ENCODE measurements at places on chromosomes 5 and 9. TPM values are rescaled to one million over a fixed set of nuclear protein-coding genes. Genes with fewer than 3 reads are reported as not detected.

DNA sequence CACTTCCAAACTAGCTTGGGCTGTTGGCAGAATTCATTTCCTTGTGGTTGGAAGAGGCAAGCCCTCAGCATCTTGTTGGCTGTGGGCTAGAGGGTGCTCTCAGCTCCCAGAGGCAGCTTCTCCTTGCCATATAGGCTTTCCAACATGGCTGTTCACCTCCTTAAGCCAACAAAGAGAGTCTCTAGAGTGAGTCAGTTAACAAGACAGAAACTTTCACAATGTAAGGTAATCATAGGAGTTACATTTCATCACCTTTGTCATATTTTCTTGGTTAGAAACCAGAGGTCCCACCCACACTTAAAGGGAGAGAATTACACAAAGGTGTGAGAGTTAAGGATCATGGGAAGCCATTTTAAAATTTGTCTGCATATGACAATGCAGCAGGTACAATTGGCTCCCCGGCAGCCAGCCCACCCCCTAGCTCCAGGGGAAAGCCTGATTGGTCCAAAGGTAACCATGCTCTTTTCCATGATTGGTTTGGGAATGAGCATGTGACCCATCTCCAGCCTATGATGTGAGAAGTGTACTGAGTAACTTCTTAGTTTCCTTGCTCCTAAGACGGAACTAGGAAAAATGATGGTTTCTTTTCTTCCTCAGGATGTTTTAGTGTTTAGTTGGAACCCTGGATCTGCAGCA lies 109.8 kb upstream of the MSX2 start:
- no peak for DNase-seq

Gene OGN
- total RNA-seq = not detected

GRCh38 chr5:3199962-3200755 lies 395.5 kb upstream of the IRX1 start:
- DNase-seq = no peak

Gene SLC6A3
- total RNA-seq = not detected

DNA sequence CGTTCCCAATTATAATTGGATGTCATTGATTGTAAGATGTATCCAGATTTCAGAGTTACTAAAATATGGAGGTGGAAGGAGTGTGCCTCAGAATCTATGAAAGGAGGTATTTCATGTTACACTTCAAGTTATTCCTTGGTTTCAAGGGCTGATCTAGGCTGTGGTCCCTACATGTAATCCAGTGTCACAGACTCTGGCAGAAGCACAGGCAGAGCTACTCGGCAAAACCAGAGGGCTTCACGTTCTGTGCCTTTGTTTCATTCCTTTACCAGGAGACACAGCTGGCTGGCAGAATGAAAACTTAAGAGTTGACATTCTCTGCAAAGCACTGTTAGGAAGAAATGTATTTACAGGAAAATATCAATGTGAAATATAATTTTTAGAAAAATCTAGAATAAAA lies 99.6 kb downstream of the ANKH start:
- no peak for DNase-seq

- no peak for DNase-seq
These were observed 68.6 kb downstream of the ERMP1 start for GRCh38 chr9:5764130-5764868.

DNA sequence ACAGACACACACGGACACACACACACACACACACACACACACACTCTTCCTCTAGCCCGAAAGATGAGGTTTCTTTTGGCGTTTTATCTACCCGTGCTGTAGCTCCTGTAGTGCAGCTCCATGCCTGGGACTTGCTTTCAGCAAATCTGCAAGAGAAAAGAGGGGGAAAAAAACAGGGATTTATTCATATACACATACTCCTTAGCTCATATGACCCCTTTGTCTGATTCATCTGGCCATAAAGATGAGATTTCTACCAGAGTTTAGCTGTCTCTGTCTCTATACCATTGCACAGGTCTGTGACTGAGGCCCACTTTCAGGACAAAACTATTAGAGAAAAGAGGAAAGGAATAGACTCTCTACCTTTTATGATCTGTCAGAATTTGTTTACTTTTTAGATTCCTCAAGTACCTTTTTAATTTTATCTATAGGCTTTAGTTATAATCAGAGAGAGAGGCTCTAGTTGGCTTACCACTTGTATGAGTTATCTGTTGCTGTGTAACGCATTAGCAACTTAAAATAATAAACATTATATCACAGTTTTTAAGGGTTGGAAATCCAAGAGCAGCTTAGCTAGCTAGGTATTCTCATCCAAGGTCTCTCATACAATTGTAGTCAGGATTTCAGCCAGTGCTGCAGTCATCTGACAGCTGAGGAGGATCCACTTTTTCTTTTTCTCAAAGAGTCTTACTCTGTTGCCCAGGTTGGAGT lies 14.7 kb downstream of the SNX2 start:
- DNase-seq = no peak

GRCh38 chr9:26142631-26143030 lies 464.4 kb upstream of the TUSC1 start:
- no peak for DNase-seq

DNA sequence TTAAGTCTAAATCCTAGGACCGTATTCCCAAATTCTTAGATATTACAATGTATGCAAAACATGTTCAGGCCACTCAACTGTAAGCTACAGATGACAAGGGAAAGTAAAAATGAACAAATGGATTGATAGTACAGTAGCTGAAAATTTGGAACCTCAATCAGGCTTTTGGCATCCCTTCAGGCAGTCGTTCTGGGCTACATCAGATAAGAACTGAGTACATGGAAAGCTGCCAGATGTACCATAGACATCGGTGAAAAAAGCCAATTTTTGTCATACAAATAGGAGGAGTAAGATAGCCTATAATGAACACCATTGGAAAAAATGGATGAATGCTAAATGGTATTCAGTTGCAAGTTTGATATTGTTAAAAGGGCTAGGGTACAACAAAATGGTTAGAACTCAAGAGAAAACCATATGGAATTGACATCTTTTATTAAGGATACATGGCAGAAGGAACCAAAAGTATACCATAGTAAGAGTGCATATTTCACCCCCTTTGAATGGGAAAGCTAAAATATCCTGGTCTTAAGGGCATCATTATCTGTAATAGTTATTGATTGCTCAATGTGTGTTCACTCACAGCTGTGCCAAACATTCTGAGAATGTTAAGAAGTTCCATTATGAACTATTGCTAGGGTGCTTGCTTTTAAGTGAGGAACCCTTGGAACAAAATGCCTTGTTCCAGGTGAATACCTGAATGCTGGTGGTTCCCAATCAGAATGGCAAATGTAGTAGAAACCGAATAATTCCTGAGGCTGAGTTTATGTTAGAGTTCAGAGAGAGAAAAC lies 86.4 kb downstream of the NR3C1 start:
- DNase-seq = no peak

DNA sequence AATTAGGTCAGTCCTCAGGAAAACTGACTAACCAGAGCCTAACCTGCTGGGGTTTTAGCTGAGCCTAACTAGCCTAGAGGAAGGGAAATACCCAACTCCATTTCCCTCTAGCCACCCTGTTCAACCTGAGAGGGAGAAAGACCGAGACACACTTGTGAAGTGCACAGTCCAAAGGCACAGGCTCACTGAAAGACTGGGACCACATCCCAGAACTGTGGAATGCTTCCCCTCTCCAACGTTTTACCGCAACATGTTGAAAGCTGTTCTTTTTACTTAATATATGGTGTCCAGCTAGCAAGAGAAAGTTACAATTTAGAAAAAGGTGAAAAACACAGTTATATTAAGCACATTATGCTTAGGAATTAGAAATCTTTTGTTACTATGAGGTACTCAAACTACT lies 76.8 kb upstream of the SIMC1 start:
- DNase-seq = no peak

DNA sequence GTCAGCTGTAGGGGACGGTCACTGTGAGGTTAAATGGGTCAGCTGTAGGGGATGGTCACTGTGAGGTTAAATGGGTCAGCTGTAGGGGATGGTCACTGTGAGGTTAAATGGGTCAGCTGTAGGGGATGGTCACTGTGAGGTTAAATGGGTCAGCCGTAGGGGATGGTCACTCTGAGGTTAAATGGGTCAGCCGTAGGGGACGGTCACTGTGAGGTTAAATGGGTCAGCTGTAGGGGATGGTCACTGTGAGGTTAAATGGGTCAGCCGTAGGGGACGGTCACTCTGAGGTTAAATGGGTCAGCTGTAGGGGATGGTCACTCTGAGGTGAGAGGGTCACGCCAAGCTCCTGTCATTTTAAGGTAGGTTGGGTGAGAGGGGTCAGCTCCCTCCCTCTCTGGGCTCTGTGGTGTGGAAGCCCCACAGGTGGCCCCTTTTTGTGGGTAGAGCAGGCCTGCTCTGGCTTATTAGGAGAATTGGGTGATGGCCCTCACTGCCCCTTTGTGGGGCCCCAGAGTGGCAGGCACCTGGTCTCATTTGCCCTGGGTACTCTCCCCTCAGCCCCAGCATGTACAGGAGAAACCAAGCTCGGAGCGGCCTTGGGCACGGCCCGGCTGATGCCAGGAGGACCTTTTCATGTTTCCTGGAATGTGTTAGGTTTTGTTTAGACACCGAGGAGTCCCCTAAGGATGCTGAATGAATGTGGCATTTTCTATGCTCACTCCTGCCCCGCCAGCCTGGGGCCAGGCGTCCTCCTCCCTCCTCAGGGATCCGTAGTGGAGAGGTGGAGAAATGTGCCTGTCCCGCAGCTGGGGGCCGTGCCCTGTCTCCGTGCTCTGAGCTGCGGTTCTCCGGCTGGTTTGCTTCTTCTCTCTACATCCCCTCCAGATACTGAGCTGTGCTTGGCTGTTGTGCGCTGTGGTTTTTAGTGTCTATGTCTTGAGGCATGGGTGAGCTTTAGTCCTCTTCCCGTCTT lies 31.4 kb downstream of the AHRR start:
- DNase-seq = no peak

DNA sequence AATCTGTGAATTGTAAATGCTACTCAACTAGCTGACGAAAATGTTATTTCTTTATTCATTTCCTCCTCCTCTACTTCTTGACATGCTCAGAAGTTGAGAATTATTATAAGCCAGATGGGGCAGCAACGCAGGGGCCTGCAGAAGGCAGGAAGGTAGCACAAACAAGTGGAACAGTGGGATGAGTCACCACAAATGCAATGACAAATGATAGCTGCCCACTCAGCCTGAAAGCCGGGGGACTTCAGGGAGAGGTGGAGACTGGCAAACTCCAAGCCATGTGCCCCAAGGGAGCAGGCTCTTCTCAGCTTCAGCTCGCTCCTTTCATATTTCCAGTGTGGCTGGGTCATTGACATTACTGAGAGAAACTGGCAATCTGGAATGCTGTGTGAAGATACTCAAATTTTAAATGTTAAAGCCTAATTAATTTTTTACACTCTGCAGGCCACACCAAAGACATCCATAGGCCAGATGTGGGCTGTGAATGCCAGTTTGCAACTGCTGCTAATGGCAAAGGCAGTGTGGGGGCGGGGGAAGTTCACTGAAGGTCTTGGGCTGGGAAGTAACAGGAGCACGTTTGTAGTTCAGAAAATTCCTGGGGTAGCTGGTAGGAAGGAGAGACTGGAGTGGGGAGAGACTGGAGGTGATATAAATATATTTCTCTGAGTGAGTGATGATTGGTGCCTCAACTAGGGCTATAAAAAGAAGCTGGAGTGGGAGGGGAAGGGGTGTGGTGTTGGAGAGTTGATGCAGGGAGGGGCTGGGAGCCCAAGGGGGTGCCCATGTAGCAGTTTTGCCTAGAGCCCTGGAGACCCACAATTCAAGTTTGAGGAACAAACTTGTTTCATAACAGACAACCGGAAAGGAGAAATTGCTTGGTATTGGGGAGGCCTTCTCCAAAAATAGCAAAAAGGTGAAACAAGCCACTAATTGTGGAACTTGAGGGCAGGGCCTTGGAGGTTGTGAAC lies 20.8 kb upstream of the ADRB2 start:
- DNase-seq = peak; percentile 43

DNA sequence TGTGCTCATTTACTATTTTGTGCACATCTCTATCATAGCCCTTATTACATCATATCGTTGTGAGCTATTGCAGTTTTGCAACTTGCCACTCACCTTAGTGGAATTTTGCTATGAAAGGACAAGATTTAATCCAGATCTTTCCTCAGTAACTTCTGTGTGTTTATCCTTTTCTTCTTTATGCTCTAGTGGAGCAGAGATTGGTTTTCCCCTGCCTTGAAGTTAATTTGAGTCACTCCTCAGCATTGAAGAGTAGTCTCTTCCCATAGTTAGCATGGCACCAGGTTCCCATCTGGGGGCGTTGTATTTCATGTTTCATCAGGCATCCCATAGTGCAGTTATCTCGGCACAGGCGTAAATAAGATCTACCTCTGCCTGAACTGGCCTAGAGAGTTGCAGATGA lies 510.4 kb downstream of the PSAT1 start:
- no peak for DNase-seq

Gene LEAP2
- total RNA-seq = 0.08 TPM
